ENCODE measurements at places on chromosomes 16 and 17.

- no peak for DNase-seq
Observed at GRCh38 chr16:982145-983043, 824 bp downstream of the SOX8 start.

GRCh38 chr16:3983081-3983520, 102.6 kb upstream of the CREBBP start:
- peak; percentile 54 for DNase-seq

- DNase-seq: peak; percentile 12
Observed at GRCh38 chr17:36118477-36119353, 15.1 kb downstream of the CCL4 start.

GRCh38 chr17:50057521-50057991, 1.6 kb downstream of the ITGA3 start:
- DNase-seq: no peak

- DNase-seq: no peak
Observed at GRCh38 chr17:69117855-69118784, 23.6 kb downstream of the ABCA6 start.

DNA sequence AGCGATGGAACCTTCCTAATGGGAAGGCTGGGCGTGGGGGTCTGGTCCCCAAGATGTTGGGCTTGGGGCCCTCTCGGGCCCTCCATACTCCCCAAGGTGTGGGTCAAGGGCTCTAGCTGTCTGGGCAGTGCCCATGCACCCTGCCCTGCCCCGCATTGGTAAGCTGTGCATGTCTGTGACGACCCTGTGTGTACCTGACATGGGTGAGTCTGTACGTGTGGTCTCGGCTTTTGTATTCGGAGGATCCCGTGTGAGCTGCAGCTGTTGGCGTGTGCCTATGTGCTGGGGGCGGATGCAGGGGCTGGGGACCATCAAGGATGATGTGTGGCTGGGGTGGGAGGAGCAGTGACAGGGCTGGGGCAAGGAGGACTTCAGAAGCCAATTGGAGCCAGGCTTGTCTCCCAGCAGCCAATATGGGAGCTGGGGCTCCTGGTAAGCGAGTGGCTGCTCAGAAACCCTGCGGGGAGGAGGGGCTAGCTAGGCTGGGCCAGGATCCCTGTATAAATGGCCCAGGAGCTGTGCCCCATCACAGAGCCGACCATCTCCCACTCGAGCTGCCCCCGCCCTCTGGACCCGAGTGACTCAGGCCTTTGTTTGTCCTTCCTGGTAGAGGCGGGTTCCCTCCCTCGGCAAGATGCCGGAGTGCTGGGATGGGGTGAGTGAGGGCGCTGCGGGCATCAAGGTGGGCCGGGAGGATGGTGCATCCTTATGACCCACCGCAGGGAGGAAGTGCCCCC, at the start of gene NDRG4:
NDRG4 (plus strand) TSS at position 529 of the 737 bp plus-strand sequence; CDS start at position 635, 106 bp downstream.
- DNase-seq: peak; percentile 59

DNA sequence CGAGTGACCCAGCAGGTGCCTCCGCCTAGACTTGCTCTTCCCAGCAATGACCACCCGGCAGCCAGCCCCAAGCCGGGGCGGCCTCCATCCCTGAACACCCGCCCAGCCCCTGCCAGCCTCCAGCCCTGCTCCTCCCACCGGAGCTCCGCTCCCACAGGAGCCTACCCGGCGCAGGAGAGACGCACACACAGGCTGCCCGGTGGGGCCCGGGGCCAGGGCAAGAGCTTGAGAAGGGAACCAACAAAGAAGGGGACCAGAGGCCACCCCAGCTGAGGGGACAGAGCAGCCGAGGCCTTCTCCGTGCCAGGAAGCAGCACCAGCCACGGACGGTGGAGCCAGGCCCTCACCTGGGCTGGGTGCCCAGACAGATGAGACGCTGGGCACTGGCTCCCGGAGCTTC, 13.8 kb downstream of the PKD1 start:
- DNase-seq: no peak

GRCh38 chr17:41962768-41963434, 3.7 kb upstream of the CNP start:
- DNase-seq: peak; percentile 80

- no peak for DNase-seq
Observed at GRCh38 chr17:37702598-37702997, 42.3 kb downstream of the HNF1B start.

DNA sequence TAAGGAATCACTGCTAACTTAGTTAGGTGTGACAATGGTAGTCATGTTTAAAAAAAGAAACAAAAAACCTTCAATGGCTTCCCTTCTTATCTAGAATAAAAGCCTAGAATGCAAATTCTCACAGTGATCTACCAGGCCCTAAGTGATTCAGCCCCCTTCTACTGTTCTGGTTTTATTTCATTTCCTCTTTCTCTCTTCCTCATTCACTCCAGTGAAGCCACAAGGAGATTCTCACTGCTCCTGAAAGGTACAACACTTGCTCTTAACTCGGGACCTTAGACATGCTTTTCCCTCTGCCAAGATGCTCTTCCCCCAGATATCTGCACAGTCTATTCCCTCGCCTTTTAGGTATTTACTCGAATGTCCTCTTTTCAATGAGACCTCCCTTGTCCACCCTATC, 3.7 kb downstream of the PIGS start:
- peak; percentile 76 for DNase-seq

DNA sequence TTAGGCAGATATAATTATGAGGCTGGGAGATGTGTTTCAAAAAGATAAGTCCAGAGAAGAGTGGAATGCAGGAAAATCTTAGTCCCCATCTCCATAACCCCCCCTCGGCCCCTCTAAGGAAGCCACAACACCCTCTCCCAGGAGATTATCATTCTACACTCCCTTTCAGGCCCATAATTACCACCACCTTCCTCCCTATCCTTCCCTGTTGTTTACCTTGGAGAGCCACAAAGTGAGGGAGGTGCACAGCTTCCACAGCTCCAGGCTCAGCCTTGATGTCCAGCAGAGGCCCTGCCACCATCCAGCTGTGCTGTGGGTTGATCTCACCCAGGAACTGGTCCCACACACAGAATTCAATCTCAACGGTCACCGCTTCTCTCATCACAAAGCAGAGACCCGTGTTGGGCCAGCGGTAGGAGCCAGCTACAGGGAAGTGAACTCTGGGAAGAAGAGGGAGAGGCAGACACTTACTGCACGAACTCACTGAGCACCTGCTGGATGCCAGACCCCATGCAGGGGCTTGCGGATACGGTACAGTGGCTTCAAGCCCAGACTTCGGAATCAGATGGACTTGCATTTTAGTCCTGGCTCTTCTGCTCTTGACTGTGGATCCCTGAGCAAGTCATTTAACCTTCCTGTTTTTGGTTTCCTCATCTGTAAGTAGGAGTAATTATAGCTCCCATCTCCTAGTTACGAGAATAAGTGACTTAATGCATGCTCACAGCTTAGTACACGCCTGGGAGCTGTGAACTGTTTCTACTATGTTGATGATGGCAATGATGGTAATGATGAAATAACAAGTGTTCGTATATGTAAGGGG, 44.1 kb downstream of the MIS12 start:
- DNase-seq: no peak

- DNase-seq: peak; percentile 86
Observed at GRCh38 chr17:7842380-7843256, 8.6 kb downstream of the KDM6B start.

DNA sequence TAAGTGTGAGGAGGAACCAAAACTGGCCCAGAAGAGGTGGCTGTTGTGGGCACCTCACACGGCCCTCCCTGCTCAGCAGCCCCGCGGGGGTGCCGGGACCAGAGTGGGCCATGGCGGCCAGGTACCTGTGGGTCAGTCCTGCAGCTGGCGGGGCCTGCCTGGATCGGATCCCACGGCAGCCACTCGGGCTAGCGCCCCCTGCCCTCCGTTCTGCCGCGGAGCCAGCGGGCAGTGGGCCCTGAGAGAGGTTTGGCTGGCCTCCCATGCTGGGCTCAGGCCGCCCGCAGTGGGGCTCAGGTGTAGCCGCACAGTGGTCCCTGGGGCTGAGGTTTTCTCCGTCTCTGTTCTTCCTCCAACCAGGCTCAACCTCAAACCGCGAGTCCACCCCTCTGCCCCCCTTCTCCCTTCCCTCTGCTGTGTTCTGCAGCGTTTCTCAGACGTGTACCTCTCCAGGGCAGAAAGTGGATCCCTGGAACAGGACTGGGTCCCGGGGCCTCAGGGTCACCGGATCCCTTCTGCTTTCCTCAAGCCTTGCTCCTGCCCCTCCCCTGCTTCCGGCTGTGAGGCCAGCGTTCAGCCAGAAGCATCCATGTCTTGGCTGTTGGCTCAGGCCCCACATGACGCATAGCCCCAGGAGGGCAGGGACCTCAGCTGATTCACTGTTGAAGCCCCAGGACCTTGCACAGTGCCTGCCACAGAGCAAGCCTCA, 28.6 kb upstream of the ITGA3 start:
- peak; percentile 81 for DNase-seq

- DNase-seq: peak; percentile 85
Observed at GRCh38 chr17:63406689-63407330, 39.3 kb downstream of the CYB561 start.

DNA sequence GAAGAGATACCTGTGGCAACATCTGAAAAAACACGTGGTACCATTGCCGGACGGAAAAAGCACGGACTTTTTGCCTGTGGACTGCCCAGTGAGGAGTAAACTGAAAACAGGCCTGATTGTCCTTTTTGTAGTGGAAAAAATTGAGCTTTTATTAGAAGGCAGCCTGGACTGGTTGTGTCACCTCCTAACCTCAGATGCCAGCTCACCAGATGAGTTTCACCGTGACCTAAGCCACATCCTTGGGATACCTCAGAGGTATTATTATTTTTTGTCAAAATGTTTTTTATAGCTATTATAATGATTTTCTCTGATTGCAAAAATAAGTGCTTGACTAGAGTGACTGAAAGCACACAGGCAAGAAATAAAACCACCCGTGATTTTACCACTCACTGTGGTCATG, 34.9 kb downstream of the RNF213 start:
- no peak for DNase-seq

DNA sequence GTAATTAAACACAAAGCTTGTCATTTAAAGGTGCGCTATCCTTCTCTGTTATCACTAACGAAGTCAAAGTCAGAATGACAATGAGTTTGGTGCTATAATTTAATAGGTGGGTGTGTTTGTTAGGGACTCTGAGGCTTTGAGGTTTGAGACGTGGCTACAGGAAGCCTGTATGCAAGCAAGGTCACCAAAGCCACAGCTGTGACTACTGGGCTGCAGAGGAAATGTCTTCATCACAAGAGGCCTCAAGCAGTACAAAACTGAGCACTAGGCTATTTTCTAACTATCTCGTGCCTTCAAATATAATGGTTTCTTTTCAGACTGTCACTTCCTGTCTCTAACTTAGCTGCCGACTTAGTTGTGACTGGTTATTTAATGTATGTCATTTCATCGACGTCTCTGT, 141.2 kb downstream of the AATF start:
- peak; percentile 87 for DNase-seq

DNA sequence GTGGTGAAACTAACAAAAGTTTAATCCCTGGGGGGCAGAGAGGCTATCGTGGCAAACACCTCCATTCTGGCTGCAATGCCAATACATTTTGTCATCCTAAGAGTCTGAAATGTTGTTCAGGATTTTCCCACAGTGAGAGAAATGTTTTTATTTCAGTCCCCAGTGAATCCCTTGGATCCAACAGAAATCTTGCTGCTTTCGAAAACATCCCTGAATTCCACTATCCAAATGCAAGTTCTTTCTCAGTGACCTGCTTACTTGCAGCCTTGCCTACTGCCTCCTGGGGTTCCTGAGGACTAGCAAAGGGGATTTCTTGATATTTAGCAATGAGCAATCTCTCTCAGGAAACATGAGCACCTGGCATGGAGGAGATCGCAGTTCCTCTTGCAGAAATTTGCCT, 202.1 kb upstream of the IRX3 start:
- DNase-seq: no peak

DNA sequence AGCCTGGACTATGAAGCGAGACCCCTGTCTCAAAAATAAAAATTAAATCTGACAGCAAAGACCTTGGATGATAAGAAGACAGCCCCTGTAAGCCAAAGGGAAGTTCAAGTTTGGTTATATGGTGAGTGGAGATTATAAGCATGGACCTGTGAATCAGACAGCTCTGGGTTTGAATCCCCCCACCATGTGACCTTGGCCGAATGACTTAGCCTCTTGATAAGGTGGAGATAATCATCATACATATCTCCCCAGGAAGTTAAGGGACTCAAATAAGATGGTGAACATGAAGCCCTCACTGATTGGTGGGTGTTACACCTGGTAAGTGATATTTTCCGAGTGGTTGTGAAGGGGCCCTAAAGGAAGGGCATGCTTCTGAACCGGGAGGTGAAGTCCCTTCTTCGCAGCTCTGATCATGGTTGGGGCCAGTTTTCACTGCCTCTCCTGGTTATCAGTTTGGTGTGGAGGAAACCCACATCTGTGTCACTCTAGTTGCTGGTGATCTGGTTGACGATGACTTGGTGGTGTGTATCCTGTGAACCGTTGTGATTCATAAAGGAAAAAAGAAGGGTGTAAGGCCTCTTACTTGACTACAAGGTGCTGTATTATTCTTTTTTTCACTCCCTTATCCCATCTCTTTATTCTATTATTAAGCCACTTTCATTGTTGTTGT, 61.7 kb upstream of the CLEC18A start:
- no peak for DNase-seq

GRCh38 chr16:88969361-88969831, 7.6 kb downstream of the CBFA2T3 start:
- DNase-seq: no peak

- DNase-seq: no peak
Observed at GRCh38 chr16:48326915-48327314, 58.3 kb downstream of the SIAH1 start.

DNA sequence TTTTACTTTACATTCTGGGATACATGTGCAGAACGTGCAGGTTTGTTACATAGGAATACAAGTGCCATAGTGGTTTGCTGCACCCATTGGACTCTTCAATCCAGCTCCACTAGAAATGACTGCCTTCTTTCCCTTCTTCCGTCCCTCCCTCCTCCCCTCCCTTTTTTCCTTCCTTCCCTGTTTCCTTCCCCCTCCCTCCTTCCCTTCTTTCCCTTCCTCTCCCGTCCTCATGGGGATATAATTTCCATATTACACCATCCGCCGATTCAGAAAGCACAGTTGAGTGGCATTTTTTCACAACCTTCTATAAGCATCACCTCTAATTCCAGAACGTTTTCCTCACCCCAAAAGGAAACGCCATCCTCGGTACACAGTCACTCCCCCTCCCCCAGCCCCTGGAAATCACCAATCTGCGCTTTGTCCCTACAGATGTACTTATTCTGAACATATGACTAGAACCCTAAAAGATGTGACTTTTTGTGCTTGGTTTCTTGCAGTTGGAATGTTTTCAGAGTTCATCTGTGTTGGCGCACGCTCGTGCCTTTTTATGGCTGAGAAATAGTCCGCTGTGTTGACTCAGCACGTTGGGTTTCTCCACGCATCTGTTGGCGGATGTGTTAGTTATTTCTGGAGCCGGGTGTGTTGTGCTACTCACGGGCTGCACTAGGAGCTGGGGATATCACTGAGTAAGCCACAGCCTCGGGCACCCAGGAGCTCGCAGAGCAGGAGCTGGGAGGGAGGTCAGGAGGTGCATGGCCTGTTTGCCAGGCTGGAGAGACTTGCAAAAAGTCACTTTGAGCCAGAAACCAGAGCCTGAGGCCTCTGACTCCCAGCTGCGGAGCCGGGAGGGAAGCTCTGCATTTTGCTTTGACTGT, 336.4 kb downstream of the SEC14L1 start:
- no peak for DNase-seq

GRCh38 chr17:79188048-79188447, 113.4 kb downstream of the ENGASE start:
- peak; percentile 26 for DNase-seq
